Neural crest cell (in vitro differentiated cells): ENCODE measurements at places on chromosomes 16 and 17. TPM values are rescaled to one million over a fixed set of nuclear protein-coding genes. Genes with fewer than 3 reads are reported as not detected.

The OTOA gene
- 0.21 and 0.34 TPM in 2 replicates for total RNA-seq

The RPH3AL gene
- 1.9 and 2.1 TPM in 2 replicates for total RNA-seq

The KRT31 gene
- not detected in 2 replicates for total RNA-seq

The SLC6A4 gene
- total RNA-seq = not detected in 2 replicates

- no peak for DNase-seq
Measured at GRCh38 chr16:11145819-11146211, 110.2 kb downstream of the SOCS1 start.

DNA sequence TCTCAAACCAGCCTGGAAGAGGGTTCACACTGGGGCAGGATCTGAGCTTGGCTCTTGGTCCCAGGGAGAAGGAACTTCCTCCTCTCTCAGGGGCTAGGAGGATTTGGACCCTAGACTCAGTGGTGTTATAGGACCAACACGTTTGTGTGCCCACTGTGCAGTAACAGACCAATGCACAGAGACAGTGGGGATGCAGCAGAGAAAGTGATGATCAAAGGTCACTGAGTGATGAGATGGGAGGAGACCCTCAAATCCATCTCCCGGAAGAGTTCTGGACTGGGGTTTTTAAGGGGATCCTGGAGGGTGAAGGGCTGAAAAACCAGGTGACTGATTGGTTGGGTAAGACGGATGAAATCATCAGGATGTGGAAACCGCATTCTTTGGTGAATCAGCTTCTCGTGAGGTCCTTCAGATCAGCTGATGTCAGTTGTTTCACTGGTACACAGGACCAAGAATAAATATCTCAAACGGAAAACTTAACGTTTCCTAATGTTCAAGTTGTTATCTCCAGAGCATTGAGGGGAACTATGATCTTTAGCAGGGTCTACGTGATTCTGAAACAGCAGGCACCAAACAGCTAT, 3.3 kb upstream of the VAC14 start:
- DNase-seq = no peak

GRCh38 chr16:87392821-87393679, 914 bp downstream of the MAP1LC3B start:
- peak; percentile 29 for DNase-seq
